ENCODE measurements at places on chromosomes 11 and 22.
A peak's percentile ranks its signal among the peaks of the same experiment; 100 is the strongest.

- DNase-seq: no peak
Measured at GRCh38 chr22:40531951-40532900, 104.3 kb downstream of the MRTFA start.

DNA sequence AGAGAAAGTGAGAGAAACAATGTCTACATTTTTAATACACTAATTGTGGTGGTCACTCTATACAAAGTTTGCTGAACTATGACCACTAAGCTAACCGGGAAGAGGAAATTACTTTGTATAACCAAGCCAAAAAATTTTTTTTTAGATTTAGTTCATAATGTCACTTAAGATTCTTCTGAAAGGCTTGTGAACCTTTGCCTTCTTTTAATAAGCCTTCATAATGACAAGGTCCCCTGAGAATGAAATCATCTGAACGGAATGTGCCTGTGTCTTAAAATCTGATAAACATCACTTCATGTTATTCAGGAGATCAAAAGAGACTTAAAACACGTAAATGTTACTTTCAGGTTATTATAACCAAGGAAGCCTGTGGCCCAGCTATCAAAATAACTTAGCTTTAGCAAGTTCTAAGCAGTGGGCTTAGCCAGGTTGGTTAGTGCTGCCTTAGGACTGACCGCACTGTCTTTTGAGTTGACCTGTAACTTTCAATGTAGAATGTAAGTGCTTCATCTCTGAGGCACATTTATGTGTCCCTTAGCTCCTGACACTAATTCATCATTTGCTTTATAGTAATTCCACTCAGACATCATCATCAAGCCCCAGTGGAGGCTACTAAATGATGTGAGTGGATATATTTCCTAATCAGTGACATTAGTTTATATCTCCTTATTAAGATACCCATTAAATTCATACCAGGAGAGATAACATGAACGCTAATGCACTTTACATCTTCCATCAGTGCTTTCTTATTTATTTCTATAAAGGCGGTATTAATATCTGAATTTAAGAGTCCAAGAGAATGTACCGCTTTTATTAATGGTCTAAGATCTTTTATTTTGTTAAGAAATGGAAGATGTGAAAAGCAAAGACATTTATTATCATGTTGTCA lies 122.5 kb downstream of the WNT11 start:
- DNase-seq: no peak

- no peak for DNase-seq
Measured at GRCh38 chr11:14623036-14623435, 20.6 kb upstream of the PDE3B start.

DNA sequence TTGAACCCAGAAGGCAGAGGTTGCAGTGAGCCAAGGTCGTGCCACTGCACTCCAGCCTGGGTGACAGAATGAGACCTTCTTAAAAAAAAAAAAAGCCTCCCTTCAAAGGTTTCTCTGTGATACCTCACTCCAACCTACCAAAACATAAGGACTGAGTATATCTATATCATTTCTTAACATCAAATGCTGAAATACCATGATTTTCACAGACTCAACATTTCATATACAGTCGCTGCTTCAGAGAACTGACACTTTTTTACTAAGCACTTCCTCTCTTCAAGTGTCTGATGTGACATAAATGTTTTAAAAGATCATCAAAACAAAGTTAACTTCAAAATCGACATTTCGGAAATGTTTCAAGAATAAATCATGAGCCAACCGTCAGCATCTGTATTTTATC lies 12.0 kb downstream of the PRR14L start:
- DNase-seq: no peak

- no peak for DNase-seq
Measured at GRCh38 chr11:75780888-75781287, 12.3 kb downstream of the DGAT2 start.

DNA sequence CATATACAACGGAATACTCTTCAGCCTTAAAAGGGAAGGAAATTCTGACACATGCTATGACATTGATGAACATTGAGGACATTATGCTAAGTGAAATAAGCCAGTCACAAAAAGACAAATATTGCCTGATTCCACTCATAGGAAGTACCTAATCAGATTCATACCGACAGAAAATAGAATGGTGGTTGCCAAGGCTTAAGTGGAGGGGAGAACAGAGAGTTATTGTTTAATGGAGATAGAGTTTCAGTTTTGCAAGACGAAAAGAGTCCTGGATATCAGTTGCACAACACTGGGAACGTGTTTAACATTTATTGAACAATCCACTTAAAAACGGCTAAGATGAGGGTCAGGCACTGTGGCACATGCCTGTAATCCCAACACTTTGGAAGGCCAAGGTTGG lies 45.6 kb upstream of the HIPK3 start:
- DNase-seq: no peak

- no peak for DNase-seq
Measured at GRCh38 chr11:12390687-12391110, 13.3 kb downstream of the PARVA start.

DNA sequence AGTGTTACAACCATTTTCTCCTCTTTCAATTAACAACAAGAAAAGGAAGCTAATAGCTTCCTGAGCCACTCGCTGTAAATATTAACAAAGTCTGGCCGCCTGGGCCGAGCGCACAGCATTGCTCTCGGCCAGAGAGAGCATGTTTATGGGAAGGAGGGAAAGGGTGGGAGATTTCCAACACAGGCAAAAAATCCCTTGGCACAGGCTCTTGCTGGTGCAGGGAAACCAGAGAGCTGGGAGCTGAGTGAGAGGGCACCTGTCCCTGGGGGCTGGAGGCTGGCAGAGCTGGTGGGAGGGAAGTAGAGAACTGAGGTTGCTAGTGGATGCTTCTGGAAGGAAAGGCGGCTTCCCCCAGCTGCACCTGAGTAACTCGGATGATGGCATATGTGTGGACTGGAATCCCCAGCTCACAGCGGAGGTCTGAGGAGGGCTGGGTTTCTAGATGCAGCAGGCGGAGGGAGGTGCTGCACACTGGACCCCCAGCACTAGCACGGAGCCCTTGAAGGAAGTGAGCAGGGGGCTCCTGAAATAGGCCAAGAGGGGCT lies 59.6 kb downstream of the FLRT1 start:
- no peak for DNase-seq

GRCh38 chr11:35671396-35672127 lies 9.0 kb downstream of the TRIM44 start:
- no peak for DNase-seq

DNA sequence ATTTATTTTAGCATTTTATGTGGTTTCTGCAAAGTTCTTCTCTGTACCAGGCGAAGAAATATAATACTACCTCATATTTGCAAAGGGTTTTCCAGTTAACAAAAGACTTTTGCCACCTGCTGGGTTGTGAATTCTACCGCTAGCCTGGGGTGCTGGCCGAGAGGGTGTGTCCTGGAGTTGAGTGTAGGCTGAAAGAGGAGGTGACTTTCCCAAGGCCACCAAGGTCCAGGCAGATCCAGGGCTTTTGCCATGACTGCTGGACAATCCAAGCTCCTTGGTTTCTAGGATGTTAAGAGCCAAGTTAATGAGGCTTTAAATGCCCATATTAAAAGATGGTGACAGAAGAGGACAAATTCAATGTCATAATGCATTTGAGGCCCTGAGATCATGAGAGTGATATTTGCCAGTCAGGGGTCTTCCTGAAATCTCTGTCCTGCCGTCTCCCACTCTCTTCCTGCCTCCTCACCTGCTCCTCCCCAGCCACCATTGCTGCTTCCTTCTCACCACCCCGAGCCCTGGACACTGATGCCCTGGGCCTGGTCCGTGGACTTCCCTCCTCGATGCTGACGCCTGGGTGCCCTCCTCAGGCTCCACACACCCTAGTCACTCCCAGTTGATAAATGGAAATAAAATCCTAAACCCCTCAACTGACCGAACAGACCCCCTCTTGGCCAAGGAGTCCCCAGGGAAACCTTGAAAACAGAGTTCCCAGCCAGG lies 825.6 kb downstream of the TBC1D22A start:
- DNase-seq: no peak

- DNase-seq: peak; percentile 38
Measured at GRCh38 chr22:30562366-30562765, 12.1 kb downstream of the GAL3ST1 start.

DNA sequence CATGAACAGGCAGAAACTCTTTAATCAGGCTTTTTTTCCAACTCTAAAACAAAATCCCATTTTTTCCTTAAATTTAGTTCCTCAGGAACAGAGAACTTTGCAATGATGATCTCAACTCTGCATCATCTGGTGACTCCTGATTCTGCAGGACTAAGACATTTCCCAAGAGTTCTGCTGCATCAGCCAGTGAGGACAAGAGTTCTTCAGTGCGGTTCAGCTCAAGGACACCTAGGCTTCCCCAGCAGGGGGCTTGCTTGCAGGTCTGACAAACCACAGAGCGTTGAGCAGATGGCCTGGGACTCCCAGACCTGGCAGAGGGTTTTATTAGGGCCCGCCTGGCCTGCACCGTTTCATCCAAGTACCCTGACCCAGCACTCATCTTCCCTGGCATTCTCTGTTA lies 6.4 kb downstream of the CDCA5 start:
- DNase-seq: no peak

DNA sequence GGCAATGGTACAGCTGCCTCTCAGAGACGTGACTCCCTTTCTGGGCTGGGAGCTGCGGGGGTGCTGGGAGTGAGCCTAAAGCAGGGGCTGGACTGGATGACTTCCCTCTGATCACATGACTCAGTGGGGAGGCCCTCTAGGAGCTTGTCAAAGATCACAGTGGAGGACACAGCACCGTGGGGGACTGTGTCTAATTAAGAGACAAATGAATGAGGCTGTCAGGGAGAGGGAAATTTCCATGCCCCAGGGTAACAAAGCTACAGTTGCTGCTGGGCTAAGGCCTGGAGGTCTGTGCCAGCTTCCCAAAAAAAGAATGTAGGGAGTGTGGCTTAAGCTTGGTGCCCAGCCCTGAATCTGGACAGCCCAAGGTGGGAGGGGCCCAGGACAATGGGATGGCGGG lies 262.8 kb upstream of the PLET1 start:
- no peak for DNase-seq

GRCh38 chr11:126421271-126421671 lies 65.8 kb downstream of the ST3GAL4 start:
- DNase-seq: no peak

- no peak for DNase-seq
Measured at GRCh38 chr22:46432164-46433068, 96.9 kb downstream of the TRMU start.

- no peak for DNase-seq
Measured at GRCh38 chr11:63845911-63846310, 7.0 kb downstream of the MARK2 start.

- no peak for DNase-seq
Measured at GRCh38 chr11:102793677-102794290, 4.2 kb downstream of the MMP1 start.

GRCh38 chr11:27390318-27391295 lies 27.6 kb upstream of the CCDC34 start:
- DNase-seq: no peak

DNA sequence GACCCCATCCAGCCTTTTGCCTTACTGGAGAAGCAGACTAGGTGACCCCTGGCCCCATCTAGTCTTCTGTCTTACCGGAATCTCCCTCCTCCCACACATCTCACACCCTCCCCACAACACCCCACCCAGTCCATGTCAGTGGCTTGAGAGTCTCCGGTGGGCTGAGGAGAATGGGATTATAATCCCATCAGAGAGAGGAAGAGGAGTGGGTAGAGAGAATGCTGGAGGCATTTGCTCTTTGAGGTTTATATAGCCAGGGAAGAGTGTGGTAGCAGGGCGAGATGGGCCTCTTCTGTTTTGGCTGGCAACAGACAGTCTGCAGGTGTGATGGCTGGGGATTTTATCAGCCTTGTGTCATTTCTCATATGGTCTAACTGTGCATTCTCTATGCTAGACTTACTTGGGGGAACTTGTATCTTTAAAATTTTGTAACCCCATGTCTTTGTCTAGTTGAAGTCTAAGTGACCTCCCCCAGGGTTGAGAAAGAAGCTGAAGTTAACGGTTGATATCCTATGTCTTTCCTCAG lies 50.3 kb downstream of the GRAMD1B start:
- no peak for DNase-seq

- no peak for DNase-seq
Measured at GRCh38 chr11:77596626-77597025, 6.9 kb downstream of the AQP11 start.
